SK-N-MC (cell line): ENCODE measurements at places on chromosomes 13 and 19.

DNA sequence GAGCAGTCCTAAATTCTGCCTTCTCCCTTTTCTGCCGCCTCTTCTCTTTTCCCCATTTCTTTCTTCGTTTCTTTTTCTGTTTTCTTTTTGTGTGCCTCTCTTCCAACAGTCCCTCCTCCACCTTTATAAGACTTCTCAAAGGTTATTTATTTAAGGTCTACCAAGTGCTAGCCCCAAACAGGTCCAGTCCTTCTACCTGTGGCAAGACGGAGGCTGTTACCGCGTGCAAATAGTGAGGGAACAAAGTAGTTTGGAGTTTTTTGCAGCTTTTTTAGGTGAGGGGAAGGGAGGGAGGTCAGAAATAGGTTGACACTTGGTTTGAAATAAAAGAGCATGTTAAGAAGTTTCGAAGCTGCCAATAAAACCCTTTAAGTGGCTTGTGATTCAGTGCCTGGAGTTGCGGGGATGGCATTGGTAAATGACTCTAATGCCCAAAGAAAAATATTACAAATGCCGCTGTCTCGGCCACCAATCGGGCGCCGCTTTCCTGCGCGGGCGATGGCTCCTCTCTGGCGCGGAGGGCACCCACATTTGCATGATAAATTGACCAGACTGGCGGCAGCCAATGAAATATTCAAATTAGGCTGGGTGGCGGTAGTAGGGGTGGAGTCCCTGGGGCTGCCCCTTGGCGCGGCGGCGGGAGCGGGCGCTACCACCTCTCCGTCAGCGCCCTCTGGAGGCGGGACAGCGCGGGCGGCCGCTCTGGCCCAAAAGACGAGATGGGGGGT is 7.5 kb upstream of the TSHZ3 start:
- no peak for DNase-seq

- DNase-seq: no peak
These were observed 49.2 kb upstream of the PCCA start for GRCh38 chr13:100039740-100040139.

- no peak for DNase-seq
These were observed 14.0 kb downstream of the ELL start for GRCh38 chr19:18507727-18508440.

- DNase-seq: peak; percentile 87
These were observed 46.8 kb downstream of the COG3 start for GRCh38 chr13:45511310-45512097.

GRCh38 chr13:46489586-46490023 is 63.4 kb upstream of the LRCH1 start:
- no peak for DNase-seq

DNA sequence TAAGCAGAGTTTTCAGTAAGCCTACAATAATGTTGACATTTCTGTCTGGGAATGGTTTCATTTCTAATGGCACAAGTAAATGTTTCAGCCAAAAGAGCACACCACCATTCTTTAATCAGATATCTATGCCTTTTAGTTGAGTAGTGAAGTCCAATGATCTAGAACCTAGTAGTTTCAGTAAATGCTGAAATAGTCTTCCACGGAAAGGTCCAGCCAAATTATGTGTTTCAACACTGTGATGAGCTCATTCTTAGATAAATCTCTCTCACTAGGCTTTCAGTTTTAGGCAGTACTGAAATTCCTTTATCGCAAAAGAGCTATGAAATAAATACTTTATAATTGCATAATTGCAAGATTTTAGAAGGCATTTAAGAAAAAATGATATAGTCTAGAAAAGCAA is 816.8 kb upstream of the PCDH9 start:
- DNase-seq: no peak

GRCh38 chr19:4415352-4415751 is 12.9 kb downstream of the CHAF1A start:
- no peak for DNase-seq

GRCh38 chr13:110983241-110983640 is 68.4 kb upstream of the ANKRD10 start:
- DNase-seq: no peak

DNA sequence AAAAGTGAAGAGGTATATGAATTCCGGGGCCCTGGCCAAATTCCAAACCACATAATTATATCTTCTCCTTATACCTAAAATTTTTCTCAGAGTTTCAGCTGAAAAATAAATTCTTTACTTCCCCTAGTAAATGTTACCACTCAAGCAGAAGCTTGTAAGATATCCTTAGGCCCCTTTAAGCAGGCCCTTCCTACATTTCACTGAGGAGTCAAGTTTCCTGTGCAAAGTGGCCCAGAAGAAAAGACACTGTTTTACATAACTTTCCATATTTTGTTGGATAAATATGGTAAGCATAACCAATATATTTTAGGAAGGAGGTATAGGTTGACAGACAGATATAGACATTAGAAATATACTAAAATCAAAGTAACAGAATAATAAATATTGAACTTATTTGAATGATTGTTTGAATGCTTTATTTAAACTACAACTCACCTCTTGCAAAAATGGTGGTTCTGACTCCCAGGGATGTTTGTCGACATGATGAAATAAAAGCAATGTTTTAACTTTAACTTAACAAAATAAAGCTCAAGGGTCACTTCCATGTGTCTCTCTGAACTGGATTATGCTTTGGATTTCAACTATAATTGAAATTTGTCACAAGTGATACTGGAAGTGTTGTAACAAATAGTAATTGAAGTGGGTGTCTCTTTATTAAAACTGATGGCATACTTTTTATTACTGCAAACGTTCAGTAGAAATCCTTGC is 141.2 kb downstream of the SPRY2 start:
- DNase-seq: peak; percentile 28

GRCh38 chr13:30355839-30356238 is 48.5 kb upstream of the KATNAL1 start:
- no peak for DNase-seq

GRCh38 chr13:112725346-112726015 is 35.6 kb downstream of the ATP11A start:
- no peak for DNase-seq

- DNase-seq: peak; percentile 57
These were observed 203.1 kb upstream of the EDNRB start for GRCh38 chr13:78121459-78122348.

DNA sequence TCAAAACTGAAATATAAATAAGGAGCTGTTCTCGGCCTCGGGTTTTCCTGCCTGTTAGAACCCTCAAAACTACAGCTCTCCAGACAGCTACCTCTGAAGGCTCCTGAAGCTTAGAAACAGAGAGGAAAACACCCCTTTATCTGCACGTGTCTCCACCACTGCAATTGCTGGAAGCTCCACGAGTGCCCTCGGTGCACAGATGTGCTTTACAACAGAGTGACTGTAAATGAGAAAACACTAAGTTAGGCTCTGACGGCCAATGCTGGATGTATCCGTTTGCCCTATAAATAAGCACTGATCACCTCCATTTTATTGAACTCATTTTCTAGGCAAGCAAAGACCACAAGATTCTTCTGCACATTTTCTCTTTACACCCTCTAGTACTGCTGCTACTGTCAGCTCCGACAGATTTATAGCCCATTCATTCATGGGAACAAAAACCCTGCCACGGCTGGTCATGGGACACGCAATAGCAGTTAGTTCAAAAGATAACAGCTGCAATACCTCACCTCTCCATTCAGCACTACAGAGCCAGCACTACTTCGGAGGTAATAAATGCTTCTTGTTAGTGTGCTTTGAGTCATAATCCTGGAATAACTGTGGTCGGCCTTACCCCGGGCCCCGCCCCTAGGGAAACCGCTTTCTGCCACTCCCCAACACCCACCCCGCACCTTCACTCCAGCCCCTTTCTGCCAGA is 241.1 kb upstream of the ZNF507 start:
- DNase-seq: peak; percentile 40

GRCh38 chr13:59423708-59424340 is 739.9 kb downstream of the DIAPH3 start:
- no peak for DNase-seq

DNA sequence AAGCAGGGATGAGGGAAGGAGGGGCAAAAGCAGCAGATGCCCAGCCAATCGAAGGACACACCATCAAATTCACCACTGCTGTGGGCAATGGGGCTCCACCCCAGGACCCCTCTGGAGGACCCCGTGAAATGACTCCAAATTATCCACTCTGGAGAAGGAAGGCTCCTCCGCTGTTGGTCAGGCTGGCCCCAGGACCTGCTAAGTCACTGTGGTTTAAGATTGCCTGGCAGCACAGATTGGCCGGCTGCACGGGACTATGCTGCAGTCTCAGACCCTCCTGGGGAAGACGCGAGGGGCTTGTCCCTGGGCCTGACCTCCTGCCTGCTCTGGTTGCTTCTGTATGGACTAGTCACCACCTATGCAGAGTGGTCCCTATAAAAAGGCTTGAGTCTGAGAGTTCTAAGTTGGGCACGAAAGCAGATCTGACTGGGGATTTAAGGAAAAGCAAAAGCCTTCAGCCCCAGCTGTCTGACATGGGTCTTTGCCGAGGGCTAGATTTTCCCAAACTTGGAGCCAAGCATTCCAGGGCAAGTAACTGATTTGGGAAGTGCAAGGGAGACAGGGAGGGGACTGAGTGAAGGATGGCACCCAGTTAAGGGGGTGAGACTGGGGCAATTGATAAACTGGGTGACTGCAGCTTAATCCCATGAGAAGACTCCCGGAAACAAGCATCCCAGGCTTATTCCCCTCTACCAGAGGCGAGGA is 91.7 kb downstream of the TSHZ3 start:
- DNase-seq: no peak

DNA sequence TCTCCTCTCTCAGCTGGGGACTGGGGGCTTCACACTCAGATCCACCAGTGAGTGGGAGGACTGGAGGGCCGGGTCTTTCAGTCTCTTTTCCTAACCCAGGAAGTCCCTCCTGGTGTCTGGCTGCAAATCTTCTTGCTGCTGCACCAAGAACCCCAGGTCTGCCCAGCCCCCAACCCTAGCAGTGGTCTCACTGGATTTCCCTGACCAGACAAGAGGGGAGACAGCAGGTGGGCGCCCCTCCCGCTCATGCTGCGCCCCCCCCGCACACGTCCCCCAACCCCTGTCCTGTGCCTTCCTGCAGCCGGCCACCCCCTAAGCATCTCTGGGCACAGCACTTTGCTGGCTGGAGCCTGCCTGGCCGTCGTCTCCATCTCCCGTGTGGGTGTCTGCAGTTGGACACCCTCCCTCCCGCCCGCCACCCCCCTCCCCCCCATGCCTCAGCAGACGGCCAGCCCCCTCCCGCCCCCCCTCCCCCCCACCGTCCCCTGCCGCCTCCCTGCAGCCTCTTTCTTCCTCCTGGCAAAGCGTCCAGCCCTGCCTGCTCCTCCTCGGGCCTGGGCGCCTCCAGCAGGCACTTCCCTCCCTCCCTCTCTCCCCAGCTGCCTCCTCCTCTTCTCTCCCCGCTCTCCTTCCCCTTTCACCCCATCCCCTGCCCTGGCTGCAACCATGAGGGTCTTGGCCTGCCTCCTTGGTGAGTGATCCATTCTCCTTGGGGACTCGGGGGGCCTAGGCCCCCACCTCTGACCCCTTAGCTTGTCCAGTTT is at the start of gene SSC5D:
Gene SSC5D, plus strand, starts transcription at position 513 of the 764 bp plus-strand sequence. Its CDS starts 154 bp downstream, at position 667.
- no peak for DNase-seq

DNA sequence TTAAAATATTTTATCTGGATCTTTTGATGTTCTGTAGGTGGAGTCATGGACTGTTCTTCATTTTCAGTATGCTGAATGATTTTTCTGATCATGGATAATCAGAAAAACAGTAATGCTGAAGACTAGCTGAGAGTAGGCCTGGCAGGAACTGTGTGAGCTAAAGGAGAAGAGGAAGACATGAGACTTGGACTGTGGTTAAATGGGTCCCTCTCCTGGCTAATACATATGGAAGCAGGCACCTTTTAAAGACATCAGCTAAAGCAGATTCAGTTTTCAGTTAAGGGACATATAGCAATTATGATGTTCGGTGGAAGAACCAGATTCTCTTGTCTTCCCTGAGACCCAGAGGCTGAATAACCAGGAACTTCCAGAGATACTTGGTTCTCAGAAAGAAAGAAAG is 169.4 kb downstream of the OLFM4 start:
- DNase-seq: no peak

DNA sequence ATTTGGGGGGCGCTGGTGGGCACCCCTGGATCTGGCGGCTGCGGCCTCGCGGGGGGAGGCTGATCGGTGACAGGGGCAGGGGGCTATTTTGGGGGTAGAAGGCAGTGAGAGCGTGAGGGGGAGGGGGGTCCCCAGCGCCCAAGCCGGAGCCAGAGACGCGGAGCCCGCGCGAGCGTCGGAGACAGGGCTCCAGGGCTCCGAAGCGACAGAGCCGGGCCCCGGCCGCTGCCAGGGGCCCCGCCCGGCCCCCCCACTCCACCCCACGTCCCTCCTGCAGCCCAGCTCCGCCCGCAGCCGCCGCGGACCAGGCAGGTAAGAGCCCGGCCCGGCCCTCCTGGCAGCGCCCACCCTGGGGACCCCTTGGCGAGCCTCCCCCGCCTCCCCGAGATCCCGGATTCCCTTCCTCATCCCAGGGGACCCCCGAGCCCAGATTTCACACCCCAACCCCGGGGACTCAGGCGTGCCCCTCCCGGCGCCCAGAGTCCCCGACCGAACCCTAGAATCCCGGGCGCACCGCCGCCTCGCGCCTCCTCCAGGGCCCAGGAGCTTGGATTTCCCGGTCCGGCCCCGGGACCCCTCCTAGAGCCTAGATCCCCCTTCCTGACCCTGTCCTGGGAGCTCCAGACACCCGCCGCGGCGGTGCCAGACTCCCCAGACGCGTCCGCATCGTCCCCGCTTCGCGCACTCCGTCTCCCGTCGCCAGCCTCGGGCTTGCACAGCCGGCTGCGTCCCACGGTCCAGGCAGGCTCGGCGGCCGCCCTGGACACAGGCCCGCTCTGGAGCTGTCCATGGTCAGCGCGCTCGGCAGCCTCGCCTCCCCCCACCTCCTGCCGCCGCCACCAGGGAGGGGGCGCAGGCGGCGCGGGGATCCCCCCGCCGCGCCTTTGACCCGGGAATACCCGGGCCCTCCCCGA is at the start of gene PPFIA3:
Gene PPFIA3, plus strand, starts transcription at position 134 of the 914 bp plus-strand sequence. CDS start 8,330 bp downstream, outside the sequence.
- no peak for DNase-seq

- peak; percentile 97 for DNase-seq
These were observed 35.8 kb upstream of the MEDAG start for GRCh38 chr13:30870049-30870884.

GRCh38 chr19:48513289-48514122 is 1.9 kb upstream of the LMTK3 start:
- DNase-seq: no peak

DNA sequence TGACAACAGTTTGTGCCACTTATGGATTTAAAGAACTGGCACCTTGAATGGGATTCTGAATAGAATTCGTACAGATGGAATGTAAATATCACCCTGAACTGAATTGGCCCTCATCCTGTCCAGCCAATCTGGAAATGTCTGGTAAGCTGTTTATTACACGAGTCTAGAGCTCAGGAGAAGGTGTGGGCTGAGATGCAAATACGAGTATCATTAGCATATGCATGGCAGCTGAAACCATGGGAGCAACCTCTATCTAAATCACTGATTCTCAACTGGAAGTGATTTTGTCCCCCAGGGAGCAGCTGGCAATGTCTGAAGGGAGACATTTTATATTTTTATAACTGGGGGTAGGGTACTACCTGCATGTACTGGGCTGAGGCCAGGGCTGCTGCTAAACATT is 15.6 kb upstream of the VWA8 start:
- DNase-seq: no peak

- no peak for DNase-seq
These were observed 17.2 kb upstream of the CRTC1 start for GRCh38 chr19:18666317-18666716.
